ENCODE measurements at places on chromosomes 7 and 10. TPM values are rescaled to one million over a fixed set of nuclear protein-coding genes. Genes with fewer than 3 reads are reported as not detected.

- no peak for DNase-seq
- H3K4me3 ChIP-seq = no peak overlapping the region
- peaks cover 15% of the 10 kb centered on the region for H3K4me1 ChIP-seq
Measured at GRCh38 chr10:49516216-49516970, 22.5 kb downstream of the ERCC6 start.

GRCh38 chr7:1873421-1873820 is 203.3 kb downstream of the ELFN1 start:
- H3K4me1 ChIP-seq = no peaks in the 10 kb centered on the region
- H3K36me3 ChIP-seq = no peaks in the 10 kb centered on the region
- H3K27ac ChIP-seq = no peak overlapping the region
- no peaks in the 10 kb centered on the region for H3K27me3 ChIP-seq

GRCh38 chr10:6769704-6770417 is 189.8 kb upstream of the PRKCQ start:
- H3K27me3 ChIP-seq = peaks cover 1% of the 10 kb centered on the region
- peaks cover 15% of the 10 kb centered on the region for H3K4me1 ChIP-seq
- no peaks in the 10 kb centered on the region for H3K36me3 ChIP-seq
- no peak overlapping the region for H3K27ac ChIP-seq
- no peak overlapping the region for H3K4me3 ChIP-seq
- DNase-seq = no peak

SFTPA2 gene
- 0.55 TPM for total RNA-seq

- no peak overlapping the region for H3K4me3 ChIP-seq
- H3K4me1 ChIP-seq = no peaks in the 10 kb centered on the region
- no peaks in the 10 kb centered on the region for H3K36me3 ChIP-seq
- DNase-seq = no peak
Measured at GRCh38 chr7:5170251-5170650, 19.8 kb upstream of the WIPI2 start.

All from psoas muscle (tissue), 8 donors.